ENCODE measurements at places on chromosomes 1 and 21. TPM values are rescaled to one million over a fixed set of nuclear protein-coding genes. Genes with fewer than 3 reads are reported as not detected.

GBP3 gene
- total RNA-seq = 9.0 TPM

APCS gene
- not detected for total RNA-seq

TDRD5 gene
- total RNA-seq = not detected

LCE1E gene
- total RNA-seq = not detected

SLFNL1 gene
- total RNA-seq = 0.26 TPM

CLEC20A gene
- total RNA-seq = not detected

RNF2 gene
- 12.3 TPM for total RNA-seq

SPATA46 gene
- total RNA-seq = not detected

ARHGEF16 gene
- 0.25 TPM for total RNA-seq

CADM3 gene
- not detected for total RNA-seq

KPRP gene
- total RNA-seq = not detected

SLC30A1 gene
- 26.3 TPM for total RNA-seq

PLEKHN1 gene
- 0.25 TPM for total RNA-seq

CYP4B1 gene
- not detected for total RNA-seq

FOXE3 gene
- not detected for total RNA-seq

CD53 gene
- total RNA-seq = not detected

CD84 gene
- total RNA-seq = under 0.01 TPM

PRAMEF25 gene
- not detected for total RNA-seq

NBPF19 gene
- 14.4 TPM for total RNA-seq

KDF1 gene
- not detected for total RNA-seq

Measured in aortic smooth muscle cell (primary cell).